Suprapubic skin (tissue), 4 donors: ENCODE measurements at places on chromosomes 3 and 15. TPM values are rescaled to one million over a fixed set of nuclear protein-coding genes. Genes with fewer than 3 reads are reported as not detected.

Gene RARRES1
- 23.4 TPM for total RNA-seq

- no peak for DNase-seq
Observed at GRCh38 chr15:92906563-92907081, 6.5 kb downstream of the CHD2 start.

DNA sequence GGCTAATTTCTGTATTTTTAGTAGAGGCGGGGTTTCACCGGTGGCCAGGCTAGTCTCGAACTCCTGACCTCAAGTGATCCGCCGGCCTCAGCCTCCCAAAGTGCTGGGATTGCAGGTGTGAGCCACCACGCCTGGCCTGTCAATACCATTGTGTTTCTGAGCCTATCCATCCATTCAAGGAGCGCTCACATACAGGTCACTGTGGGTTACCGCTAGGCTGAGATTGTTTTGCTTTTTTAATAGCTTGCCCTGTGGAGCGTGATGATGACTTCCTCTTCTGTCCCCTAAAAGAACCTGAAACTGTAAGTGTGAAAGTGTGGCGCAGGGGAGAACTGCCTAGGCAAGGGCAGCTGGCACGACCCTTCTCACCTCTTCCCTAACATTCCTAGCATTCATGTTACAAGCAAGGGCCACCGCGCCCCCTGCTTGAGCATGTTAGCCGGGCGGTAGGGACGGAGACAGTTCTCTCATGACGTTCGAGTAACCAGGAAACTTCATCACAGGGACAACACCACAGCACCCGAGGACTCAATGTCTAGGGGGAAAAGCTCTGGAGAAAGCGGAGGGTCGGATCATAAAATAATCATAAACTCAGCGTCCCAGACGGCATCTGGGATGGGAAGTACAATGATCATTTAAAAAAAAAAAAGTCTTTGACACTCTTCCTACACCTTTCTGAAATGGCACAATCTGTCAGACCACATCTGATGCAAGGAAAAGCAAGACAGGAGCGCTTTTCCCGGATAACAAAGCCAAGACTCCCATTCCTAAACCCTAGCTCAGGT, 790 bp downstream of the LAMP3 start:
- no peak for DNase-seq

GRCh38 chr3:24905266-24905665, 410.6 kb upstream of the THRB start:
- no peak for DNase-seq
